PC-9 (cell line): ENCODE measurements at places on chromosomes 3 and 15.

DNA sequence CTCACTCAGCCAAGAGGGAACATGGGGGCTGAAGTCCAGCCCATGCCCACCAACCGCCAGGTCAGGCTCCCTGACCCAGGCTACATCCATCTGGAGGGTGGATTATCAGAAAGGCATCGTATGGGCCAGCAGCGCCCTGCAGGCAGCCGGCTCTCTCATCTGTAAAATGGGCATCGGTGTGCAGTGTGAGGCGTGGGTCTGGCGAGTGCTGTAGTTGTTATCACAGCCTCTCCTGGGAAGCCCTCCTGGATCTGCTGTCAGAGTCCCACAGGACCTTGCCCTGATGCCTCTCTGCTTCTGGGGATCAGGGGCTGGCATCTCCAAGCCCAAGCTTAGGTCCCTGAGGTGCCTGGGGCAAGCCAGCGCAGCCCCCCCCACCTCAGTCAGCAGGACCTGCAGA is 27.4 kb downstream of the CFAP100 start:
- no peak for DNase-seq

DNA sequence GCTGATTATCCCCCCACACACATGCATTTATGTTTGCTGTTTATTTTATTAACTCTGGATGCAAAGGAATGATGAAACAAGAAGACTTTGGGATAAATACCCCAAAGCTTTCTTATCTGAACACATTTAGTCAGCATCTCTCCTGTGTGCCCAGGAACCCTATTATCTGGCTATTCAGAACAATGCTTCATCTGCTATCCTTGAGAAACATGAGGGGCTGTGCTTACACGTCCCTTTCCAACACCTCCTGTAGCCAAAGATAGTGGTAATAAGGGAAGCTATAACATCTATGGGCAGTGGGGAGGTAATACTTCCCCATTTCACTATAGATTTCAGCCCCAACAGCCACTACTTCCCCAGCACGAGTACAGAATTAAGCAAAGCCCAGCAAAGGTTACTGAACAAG is 94.7 kb downstream of the SSR3 start:
- peak; percentile 31 for DNase-seq

GRCh38 chr3:4935347-4935746 is 43.9 kb upstream of the BHLHE40 start:
- DNase-seq, result peak; percentile 9

GRCh38 chr3:69855436-69856162 is 116.3 kb downstream of the MITF start:
- DNase-seq, result no peak

GRCh38 chr3:58628823-58629562 is 37.6 kb downstream of the FAM3D start:
- DNase-seq, result no peak

DNA sequence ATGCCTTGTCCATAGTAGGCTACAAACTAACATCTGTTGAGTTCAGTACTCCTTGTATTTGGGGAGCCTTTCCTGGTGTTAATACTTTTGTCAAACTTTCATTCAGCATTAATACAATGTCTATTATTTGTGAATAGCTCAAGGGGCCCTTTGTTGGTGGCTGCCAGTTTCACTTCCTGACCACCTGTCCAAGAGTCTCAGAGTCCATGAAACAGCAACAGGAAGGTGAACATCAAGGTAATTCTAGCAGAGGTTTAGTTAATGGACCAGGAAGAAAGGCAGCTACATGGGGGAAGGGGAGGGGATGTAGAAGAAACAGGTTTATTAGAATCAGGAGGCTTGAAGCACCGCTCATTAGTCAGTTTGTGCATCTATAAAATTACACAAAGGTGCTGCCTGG is 386.9 kb downstream of the PDCD6IP start:
- DNase-seq, result no peak
